ENCODE measurements at places on chromosomes 4 and X.
A peak's percentile ranks its signal among the peaks of the same experiment; 100 is the strongest.

DNA sequence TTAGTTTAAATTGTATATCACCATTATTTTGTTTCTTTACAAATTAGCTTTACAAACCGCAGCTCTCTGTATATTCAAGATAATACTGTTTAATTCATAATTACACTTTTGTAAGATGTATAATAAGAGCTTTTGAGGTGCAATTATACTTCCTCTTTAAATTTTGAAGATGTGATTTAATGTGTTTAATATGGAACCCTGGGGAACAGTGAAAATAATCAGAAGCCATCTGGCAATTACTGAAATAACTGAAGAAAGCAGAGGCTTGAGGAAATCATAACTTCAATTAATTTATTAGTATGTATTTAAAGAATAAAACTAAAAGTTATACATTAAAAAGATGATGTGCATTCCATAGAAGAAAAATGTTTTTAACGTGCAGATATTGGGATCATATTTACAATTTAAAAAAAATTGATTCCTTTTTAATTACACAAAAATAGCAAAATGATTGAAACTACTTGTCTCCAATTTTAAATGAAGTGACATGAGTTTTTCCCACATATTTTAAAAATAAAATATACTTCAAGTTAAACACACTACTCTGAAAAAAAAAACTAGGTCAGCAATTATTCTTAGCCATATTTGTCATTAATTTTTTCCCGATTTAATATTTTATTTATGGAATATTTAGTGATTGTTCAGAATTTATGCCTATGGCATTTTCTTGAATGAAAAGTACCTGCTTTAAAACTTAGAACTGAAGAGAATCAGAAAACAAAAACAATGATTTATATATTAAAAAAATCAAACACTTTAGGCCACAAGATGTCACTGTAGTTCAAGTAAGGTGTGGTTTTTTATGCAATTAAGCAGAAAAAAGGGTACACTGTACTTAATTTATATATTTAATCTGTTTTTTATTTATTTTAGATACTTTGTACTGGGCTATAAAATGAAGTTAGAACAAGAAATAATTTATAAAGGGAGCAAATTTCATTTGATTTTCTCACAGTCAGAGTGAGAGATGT is 942.7 kb upstream of the NDST4 start:
- DNase-seq: peak; percentile 22

DNA sequence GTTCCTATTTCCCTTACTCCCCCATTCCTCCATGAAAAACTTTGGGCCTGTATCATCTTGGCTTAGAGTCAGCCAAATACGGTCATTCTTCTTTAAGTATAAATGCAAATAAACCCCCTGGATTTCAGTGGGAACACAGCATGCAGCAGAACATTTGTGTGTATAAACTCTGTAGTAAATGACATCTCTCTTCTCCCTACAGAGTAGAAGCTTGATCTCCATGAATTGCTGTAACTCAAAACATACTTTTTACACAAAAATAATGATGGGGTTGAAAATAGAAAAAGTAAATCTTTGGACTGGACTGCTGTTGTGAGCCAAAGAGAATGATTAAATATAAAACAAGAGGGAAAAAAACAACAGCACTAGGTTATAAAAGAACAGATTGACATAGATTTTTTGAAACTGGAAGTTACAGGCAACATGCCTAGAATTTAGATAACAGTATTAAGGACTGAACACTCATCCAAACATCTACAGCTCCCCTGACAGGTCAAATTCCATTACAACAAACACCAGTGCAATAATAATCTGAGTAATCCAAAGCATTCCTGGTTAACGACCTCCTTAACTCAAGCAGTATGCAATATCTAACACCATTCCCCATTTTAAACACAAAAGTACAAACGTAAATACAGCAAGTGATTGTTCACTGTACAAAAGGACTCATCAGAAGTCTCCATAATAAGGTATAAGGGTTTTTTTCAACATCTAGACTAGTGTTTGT is 30.7 kb downstream of the TSPAN5 start:
- DNase-seq: peak; percentile 84

- DNase-seq: no peak
These were observed 51.4 kb upstream of the EMCN start for GRCh38 chr4:100569196-100569595.

- DNase-seq: no peak
These were observed 58.9 kb upstream of the FAM9C start for GRCh38 chrX:13103188-13103913.

DNA sequence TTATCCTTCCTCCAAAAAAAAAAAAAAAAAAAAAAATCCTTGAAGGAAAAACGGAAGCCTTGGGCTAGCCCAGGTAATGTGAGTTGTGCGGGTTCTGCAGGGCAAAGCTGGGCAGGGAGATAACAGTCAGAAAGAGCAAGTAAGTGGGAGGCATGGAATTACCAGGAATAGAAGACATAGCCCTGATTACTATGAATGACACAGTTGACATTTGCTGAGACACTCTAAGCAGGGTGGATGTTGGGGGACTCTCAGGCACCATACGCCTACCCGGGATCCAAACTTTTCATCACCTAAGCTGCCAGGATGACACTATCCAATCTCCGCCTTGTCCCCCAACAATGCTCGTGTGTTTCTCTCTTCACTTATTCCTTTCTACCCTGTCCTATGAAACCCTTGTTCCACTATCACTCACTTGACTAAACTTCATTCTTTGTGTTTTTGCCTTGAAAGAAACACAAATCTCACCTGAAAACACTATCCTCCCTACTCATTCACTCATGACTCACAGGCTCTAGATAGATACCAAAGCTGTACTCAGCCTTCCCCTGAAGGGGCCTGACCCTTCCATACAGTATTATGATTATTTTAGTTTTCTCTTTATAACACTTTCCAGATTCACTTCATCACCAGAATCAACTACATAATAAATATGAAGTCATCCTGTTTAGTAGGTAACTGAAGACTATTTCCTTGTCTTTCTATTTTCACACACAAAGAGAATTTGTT is 158.4 kb downstream of the INPP4B start:
- no peak for DNase-seq

DNA sequence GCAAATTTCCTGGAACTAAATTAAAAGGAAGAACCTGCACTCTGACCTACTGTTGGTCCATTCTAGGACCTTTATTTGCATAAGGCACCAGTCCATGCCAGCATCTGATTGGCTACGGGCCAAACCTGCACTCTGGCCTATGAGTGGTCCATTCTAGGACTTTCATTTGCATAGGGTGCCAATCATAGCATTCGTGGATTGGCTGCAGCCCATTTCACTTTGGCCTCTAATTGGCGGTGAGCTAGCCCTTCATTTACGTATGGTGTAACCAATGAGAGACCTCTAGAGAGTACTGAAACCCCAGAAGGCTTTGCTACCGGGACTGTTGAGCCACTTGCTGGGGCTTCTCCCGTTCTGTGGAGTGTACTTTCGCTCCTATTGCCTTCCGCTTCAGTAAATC is 6.1 kb upstream of the RNF175 start:
- no peak for DNase-seq

GRCh38 chr4:79178760-79179159 is 147.1 kb downstream of the NAA11 start:
- DNase-seq: peak; percentile 22

DNA sequence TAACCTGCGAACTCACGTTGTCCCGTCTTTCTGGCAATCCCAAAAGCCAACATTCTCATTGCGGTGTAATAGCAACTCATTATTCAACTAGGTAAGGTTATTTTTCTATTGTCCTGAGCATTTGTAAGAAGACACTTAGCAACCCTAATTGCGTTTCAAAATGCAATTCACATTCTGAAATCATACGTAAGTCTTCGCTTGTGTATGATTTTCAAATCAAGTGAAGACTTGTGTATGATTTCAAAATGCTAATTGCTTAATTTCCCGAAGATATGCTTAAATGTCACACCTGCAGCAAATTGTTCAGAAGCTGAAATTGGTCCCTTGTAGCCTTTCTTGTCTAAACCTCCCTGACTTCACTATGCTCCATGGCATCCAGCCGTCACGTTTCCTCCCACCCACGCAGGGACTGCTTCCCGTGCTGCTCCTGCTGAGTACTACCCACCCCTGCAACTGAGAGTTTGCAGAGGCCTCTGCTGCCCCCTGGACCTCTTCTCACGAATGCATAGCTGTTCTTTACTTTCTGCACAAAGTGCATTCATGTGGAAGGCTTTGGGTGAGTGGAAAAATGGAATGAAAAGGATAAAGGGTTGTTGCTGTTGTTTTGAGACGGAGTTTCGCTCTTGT is 40.8 kb upstream of the CLDN24 start:
- DNase-seq: peak; percentile 54

GRCh38 chrX:9337046-9337445 is 127.8 kb upstream of the TBL1X start:
- DNase-seq: peak; percentile 78

GRCh38 chrX:112867570-112867969 is 26.9 kb upstream of the AMOT start:
- no peak for DNase-seq

GRCh38 chr4:127870688-127871087 is 10.0 kb upstream of the PLK4 start:
- DNase-seq: peak; percentile 72

- DNase-seq: no peak
These were observed 3.9 kb upstream of the HAUS7 start for GRCh38 chrX:153474266-153474665.

DNA sequence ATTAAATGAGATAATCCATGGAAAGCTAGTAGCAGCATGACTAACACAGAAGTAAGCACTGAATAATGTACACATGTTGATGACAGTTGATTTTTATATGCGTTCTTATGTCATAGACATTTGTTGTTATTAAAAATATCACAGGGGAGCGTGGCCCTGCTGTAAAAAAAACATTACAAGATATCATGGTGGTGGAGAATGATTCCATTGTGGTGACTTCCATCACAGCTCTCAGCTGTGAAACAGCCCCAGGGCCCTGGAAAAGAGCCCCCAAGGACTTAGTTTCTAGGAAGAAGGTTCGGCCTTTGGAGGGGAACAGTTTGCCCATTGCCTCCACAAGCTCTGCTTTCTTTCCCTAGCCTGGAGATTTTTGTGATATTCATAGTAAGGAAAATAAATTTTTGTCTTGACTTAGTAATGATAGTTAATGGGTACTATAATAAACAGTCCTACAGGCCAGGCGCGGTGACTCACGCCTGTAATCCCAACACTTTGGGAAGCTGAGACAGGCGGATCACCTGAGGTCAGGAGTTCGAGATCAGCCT is 49.9 kb downstream of the FAM114A1 start:
- DNase-seq: no peak

DNA sequence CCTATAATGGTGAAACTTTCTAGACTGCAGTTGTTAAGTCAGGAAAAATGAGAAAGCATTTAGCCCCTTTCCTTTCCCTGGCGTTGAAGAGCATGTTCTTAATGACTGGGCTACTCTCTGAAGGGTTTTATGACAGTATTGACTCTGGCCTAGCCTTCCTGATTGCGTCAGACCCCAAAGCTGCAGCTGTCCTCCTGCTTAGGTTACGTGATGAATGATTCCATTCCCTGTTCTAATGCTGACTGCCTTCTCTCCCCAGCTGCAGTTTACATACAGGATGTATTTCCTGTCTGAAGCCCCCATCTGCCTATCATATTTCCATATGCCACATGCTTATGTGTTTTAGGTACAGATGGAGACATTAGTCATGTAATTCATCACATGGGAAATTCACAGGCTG is 105.8 kb upstream of the EGFL6 start:
- peak; percentile 93 for DNase-seq

DNA sequence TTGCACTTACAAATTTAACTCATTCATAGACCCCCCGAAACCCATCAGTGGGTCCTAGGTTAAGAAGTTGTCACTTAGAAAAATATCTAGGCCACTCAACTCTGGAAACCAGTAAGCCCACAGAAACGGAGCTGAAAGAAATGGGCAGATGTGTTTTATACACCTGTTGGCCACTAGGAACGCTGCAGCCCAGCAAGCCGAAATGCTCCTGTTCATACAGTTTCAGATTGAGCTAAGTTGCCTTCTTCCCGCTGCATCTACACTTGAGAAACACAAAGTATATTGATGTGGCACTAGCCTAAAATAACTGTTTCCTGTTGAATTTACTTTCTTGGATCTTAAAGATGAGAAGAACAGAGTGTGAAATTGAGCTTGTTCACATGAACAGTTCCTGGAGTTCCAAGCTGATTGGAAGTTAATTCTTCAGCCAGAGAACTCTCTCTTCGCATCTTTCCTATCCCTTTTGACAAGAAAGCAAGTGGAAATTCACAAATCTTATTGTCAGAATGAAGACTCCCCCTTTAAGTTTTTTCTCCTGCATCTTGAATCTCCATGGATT is 174.1 kb downstream of the RBMX2 start:
- peak; percentile 67 for DNase-seq

- DNase-seq: peak; percentile 39
These were observed 45.8 kb downstream of the HDAC8 start for GRCh38 chrX:72526534-72527508.

- DNase-seq: no peak
These were observed 3.4 kb downstream of the FOXO4 start for GRCh38 chrX:71098951-71099506.

- DNase-seq: peak; percentile 87
These were observed 100.2 kb downstream of the PDLIM5 start for GRCh38 chr4:94551643-94552564.

GRCh38 chr4:5033281-5033841 is 14.1 kb upstream of the CYTL1 start:
- DNase-seq: no peak

DNA sequence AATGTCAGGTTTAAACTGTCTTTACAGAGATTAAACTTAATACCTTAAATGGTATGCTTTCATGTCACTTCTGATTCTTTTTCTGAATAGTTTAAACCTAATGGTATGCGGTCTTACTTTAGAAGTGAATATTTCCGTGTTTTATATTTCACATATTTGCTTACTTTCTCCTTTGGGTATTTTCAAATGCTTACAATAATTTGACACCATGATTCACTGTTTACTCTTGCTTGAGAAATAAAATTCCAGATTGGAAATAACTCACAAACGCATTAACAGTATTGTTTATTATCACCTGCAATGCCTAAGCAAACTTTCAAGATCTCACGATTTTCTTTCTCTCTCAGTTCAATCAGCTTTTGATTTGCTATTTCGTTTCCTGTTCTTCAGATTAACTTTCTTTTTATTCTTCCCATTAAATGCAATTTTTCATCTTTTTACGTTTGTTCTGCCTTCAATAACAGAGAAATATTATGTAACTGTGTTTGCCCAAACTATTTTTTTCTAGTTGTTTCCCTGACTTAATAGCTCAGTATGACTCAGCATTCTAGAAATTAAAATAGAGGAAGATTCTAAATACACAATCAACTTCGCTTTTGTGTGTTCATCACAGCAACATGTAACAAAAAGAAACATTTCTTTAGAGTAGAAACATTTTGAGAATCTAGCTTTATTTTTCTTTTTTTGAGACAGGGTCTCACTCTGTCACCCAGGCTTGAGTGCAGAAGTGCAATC is 955.5 kb upstream of the PRKX start:
- DNase-seq: no peak

- DNase-seq: no peak
These were observed 128.3 kb upstream of the MAOA start for GRCh38 chrX:43527801-43528200.

GRCh38 chr4:176762661-176763308 is 29.9 kb downstream of the VEGFC start:
- no peak for DNase-seq

GRCh38 chr4:80631861-80632260 is 296.3 kb downstream of the CFAP299 start:
- DNase-seq: no peak

GRCh38 chr4:98899277-98899676 is 29.7 kb downstream of the EIF4E start:
- DNase-seq: no peak

Data from choroid plexus epithelial cell (primary cell).